Activated CD4-positive, alpha-beta T cell treated with anti-CD3 and anti-CD28 coated beads for 4 hours (primary cell): ENCODE measurements at places on chromosomes 3 and 15.

DNA sequence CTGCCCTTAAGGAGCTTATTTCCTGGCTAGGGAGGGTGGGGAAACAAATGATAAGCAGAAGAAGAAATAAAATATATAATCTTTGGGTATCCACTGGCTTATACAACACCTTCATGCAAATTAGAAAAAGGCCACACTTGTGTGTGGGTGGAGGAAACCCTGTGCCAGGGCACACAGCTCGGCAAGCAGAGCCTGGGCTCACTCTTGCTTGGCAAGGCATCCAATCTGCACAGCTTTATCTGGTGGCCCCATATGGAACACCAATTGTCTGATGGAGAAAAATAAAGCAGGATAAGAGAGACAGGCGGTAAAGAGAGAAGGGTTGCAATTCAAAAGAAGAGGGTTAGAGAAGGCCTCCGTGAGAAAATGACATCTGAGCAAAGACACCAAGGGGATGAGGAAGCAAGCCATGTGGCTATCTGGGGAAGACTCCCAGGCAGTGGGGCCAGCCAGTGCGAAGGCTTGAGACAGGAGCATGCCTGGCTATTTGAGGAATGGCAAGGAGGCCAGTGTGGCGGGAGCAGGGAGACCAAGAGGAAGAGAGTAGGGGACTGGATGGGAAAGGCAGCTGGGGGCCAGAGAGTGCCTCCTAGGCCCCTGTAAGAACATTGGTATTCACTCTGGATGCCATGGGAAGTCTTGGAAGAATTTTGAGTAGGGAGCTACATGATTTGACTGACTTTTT lies 22.5 kb upstream of the VPS8 start:
- no peak for DNase-seq

- no peak for DNase-seq
Observed at GRCh38 chr3:147371140-147371539, 35.2 kb downstream of the ZIC4 start.

- DNase-seq, result no peak
Observed at GRCh38 chr15:88657326-88658069, 18.7 kb downstream of the ISG20 start.

DNA sequence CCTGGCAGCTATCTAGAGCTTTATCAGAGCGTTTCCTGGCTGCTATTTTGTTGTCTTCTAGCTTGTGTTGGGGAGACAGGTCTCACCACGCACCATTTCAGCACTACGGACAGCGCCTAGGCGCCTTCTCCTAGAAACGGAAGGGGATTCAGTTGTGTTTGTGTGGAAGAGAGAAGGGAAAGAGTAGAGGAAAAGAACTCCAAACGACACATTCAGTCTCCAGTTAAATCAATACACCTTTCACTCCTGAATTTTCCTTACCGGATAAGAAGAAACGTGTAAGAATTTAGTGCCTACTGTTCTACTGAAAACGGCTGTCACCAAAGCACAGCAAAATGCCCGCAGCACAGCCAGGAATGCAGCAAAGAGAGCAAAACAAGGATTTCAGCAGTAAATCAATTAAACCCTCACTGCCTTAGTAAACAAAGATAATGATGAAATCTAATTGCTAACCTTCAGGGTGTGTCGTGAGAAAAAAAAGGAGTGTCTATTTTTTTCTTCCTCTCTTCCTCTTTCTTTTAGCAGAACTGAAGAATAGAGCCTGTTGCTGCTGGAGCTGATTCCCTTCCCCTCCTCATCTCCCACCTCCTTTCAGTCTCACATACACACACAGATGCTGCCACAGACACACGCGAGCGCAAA lies 412 bp upstream of the CTXN2 start:
- DNase-seq, result peak; percentile 6

DNA sequence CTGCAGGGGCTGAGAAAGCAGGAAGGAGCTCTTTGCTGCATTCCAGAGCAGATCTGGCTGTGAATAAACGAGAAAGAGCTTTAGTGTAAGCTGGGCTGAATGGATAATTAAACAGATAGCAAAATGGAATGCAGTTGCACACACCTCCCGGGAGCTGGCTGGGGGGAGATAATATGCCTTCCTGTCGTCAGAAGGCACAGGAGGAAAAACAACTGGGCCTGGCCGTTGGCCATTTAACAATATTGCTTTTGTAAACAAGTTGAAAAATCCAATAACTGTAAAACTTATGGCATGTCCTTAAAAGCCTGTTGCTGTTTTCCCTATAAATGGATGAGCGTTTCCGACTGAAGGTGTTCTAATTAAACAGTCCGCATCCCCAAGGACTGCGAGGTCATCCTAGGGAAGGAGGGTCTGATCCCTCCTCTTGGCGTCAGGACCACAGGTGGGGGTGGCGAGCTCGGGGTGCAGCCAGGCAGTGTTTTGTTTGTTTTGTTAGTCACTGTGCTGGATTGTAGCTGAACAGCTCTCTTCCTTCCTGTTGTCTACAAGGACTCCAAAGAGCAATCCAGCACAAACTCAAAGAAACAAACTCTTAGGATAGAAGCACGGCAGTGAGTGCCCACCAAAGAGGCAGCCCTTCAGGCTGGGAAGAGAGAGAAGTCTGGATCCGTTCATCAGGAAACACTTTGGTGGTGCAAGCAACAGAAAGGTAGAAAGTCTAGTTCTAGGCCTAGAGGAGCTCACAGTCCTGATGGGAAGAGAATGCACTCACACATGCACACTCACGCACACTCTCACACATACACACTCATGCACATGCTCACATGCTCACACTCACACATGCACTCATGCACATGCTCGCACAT lies 133.4 kb upstream of the SMAD3 start:
- no peak for DNase-seq

- no peak for DNase-seq
Observed at GRCh38 chr3:124838963-124839362, 48.2 kb downstream of the ITGB5 start.
